ENCODE measurements at places on chromosomes 13 and 19.
A peak's percentile ranks its signal among the peaks of the same experiment; 100 is the strongest.

DNA sequence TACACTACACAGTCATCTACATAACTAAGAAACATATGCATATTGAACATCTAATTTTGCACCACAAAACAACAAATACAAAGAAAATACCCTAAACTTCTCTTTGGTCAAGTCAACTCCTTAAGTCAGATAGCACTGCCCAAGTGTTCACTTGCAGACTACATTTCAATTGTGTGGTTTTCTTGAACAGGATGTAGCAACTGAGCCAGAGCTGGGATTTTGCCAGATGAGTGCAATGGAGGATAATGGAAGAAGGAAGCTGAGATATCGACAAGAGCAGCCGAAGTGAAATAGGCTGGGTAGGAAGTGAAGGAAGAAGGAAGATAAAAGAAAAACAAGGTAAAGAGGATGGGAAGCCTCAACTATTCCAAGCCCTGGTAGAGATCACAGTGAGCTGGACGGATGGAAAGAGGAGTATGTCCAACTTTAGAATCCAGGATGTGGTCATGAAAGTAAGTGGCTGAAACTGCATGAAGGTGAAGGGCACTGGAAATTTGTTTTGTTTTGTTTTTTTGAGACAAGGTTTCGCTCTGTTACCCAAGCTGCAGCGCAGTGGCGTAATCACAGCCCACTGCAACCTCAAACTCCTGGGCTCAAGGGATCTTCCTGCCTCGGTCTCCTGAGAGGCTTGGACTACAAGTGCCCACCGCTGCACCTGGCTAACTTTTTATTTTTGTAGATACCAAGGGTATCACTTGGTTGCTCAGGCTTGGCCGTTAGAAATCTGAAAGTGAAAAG, 15.0 kb downstream of the NUFIP1 start:
- DNase-seq = no peak

GRCh38 chr13:75704194-75704926, 68.2 kb downstream of the LMO7 start:
- no peak for DNase-seq

DNA sequence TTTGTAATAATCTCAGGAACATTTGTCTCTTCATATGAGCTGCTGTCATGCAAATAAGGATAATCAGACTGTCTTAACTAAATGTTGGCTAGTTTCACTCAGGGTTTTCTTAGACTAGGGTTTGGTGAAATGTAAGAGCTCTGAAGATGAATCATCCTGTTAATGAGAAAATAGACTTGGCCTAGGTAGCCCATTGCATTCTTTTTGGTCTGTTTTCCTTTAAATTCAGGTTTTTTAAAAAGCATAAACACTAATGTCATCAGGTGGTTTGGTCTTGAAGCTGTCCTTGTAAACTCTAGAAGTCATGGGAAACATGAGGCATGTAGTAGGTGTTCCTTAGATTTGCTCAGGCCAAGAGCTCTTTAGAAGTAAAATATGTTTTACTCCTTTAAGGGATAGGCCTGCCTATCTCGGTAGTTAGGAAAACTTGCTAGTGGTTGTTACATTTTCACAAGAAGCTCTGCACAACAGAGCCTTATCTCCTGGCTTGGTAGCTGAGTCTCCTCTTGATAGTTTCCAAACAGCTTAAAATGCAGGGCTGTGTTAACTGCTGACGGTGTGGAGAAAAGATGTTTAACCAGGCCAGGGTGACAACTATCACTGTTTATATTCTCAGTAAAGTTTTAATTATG, 62.0 kb upstream of the C1QTNF9B start:
- no peak for DNase-seq

DNA sequence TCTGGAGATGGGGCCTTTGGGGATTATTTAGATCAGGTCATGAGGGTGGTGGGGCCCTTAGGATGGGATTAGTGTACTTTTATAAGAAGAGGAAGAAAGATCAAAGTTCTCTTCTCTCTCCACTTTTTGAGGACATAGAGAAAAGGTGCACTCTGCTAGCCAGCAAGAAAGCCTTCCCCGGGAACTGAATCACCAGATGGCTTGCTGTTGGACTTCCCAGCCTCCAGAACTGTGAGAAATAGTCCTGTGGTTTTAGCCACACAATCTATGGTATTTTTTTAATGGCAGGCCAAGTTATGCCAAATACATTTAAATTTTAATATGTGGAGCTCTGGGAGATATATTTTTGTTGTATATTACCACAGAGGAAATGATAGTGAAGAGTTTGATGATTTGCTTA, 385.8 kb downstream of the KLF12 start:
- DNase-seq = no peak

DNA sequence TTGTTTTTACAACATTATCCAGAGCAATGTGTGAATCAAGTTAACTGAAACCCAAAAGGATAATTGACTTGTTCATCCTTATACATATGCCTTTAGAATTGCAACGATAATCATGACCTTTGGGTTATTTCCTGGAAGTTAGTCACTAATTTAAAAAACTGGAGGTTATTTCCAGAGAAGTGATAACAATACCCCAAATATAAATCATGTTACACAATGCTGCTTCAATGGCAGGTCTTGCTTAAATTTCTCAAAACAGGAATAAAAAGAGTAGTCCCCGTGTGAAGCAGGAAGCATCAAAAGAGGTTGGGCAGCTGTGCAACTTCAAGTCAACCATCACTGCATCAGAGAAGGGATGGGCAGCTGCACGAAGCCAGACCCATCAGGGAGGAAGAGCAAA, 134.4 kb downstream of the EFNB2 start:
- DNase-seq = no peak

DNA sequence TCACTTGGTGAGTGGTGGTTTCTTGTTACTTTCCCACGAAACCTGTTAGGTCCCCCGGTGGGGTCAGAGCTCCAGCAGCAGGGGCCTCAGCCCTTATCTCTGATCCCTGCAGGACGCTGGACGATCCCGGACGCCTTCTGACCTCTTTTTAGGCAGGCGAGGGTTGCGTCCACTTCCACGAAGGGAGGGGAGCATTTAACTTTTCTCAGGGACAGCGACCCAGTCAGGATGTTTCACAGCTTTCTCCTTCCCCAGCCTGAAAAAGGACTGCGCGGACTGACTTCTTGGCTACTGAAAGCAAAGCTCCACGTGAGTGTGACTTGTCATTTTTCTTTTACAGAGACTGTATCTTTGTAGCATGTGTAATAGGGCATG, 692 bp downstream of the ZNF234 start:
- no peak for DNase-seq

DNA sequence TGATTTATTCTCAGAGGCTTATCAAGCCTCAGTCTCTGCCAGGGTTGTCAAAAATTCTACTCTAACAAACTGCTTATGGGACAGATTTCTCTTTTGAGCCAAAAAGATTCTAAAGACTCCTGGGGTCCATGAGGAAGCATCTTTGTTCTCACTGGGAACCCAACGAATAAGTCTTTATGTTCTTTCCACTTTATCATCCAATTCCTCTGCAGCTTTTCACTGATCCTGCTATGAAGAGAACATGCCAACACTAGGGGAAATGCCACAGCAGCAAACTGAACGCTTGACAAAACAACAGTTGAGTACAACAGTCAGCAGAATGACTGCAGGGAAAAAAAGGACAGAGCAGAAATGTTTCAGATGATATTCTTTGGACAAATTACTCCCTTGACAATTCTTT, 22.2 kb downstream of the DCLK1 start:
- no peak for DNase-seq

GRCh38 chr13:93963266-93964145, 516.0 kb downstream of the DCT start:
- peak; percentile 81 for DNase-seq

- peak; percentile 41 for DNase-seq
These were observed 534 bp downstream of the CAB39L start for GRCh38 chr13:49443357-49443703.

- DNase-seq = no peak
These were observed 57.3 kb upstream of the TPM4 start for GRCh38 chr19:16018801-16019551.

- DNase-seq = no peak
These were observed 82.6 kb downstream of the PCDH9 start for GRCh38 chr13:67147342-67148133.

GRCh38 chr19:4690361-4690760, 20.2 kb upstream of the MYDGF start:
- DNase-seq = no peak

- DNase-seq = no peak
These were observed 191.6 kb downstream of the NUFIP1 start for GRCh38 chr13:44797685-44798084.

DNA sequence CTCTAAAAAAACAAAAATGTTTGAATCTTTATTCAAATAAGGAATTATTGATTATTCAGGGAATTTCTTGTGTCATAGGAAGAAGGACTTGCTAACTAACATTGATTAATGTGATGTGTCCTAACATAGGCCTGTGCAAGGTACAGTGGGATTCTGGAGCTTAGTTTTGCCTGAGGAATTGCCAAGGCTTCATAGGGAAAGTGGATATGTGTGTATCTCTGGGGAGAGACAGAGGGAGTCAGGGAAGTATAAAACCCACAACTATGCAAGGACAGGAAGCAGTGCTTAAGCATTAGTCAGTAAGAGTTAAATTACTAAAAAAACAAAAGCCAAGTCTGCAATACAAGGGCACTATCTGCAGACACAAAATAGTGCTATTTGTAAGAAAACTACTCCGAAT, 59.6 kb downstream of the WDFY2 start:
- DNase-seq = no peak

DNA sequence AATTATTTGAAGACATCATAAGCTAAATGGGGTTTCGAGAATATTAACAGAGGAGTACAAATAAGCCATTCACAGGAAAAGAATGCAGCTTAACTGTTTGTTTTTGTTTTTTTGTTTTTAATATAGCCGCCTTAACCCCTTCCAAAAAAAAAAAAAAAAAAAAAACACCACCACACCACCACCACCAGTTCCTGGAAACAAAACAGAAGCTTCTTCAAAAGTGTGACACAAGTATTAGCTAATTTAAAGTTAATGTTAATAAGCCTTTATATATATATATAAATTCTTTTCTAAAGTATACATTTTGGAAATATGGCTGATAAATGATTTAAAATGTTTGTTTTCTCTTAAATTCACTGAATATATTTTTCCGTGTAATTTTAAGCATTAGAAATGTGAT, 1.4 kb downstream of the RAP2A start:
- no peak for DNase-seq

DNA sequence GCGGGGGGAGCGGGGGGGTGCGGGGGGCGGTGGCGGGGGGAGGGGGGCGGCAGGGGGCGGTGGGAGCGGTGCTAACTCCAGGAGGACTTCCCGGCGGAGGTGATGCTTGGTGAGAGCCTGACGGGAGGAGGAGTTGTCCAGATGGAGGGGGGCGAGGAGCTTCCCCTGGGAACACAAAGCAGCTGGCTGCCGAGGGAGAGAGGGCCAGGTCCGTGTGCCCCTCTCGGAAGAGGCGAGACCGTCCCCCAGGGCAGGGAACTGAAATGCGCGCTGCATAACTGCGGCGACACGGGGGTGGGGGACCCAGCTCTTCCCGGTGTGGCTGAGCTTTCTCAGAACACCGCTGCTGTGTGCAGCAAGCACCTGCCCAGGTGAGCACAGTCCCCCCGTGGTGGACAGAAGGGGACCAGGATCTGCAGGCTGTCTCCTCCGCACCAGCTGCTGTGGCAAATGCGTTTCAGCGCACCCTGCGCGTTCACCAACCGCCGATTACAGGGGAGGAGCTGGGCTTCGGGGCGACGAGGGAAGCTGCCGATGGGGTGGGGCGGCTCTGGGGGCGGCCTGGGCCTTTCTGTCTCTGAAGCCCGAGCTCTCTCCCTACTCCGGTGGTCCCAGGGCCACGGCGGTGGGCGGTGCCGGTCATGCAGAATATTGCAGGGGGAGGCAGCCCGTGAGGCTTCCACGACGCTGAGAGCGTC, 54.7 kb upstream of the F7 start:
- DNase-seq = no peak

GRCh38 chr19:48613852-48614435, 932 bp downstream of the FAM83E start:
- DNase-seq = no peak

DNA sequence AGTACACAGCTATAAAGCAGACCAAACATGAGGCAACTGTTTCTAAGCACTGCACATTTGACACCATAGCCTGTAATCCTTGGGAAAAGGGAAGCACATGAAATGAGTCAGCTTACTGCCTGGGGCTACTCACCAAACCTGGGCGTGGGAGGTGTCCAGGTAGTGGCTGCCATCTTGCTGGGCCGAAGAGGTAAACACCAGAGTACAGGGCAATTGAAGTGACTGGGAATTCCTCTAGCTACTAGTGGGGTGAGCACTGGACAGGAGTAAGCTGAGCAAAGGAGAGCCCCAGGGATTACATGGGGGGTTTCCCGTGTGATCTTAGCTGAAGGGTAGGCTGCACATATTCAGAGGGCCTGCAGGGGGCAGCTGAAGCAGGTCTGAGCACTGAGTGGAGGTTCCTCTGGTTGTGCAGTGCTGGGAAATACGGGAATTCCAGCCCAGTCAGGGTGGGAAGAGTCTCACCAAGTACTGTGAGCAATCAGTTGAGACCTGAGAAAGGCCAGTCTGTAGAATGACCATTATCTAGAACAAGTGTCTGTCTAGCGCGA, 140.5 kb downstream of the SLC7A1 start:
- no peak for DNase-seq

DNA sequence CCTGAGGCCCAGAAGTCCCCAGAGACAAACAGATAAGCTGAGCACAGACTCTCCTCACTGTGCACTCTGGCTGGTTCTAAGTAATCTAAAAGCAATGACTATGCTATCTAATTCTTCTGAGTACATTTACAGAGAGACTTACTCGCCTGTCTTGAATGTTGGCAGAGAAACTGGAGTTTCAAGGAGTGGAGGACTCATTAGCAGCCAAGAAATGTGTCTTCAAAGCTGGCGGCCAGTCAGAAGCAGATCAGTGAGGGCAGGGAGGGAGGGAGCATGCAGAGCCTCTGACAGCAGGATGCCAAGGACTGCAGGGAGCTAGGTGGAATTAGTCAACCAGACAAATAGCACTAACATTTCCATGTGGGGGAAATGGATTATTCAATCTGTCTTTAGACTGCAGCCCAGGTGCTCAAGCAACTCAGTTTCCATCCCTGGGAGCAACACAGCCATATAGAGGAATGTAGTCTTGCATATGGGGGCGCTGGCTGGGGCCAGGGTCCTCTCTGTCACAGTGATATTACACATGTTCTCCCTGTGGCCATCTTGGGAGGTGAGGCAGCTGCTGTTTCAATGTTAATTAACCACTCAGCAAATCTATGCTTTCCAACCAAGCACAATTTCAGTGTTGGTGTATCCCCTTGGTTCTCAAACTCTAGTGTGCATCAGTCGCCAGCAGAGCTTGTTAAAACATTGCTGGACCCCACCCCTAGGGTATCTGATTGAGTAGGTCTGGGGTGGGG, 97.9 kb downstream of the CCNA1 start:
- no peak for DNase-seq

- no peak for DNase-seq
These were observed 1.2 kb downstream of the MKNK2 start for GRCh38 chr19:2049741-2050348.

GRCh38 chr13:50437252-50437651, 406.2 kb downstream of the DLEU7 start:
- DNase-seq = no peak

- DNase-seq = no peak
These were observed 32.7 kb upstream of the OLFM2 start for GRCh38 chr19:9968820-9969687.

All from NCI-H1092 treated with DMSO at 0.1 percent for 48 hours (cell line).